ENCODE measurements at places on chromosomes 5 and 9.

DNA sequence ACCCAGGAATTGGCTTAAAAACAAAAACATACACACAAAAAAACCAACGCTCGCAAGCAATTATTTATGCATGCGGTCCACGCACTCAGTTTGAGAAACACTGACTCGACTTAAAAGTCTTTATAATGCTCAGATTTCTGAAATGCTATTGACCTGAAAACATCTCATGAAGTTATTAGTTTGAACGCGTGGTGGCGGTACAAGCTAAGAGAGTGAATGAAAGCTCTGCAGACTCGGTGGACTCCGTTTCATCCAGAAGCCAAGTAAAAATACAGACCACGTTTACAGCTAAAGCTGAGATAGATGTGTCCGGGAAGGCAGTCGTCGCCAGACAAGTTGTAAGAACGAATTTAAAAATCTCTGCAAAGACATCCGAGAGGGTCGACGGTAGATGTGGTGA lies at the start of gene PCDHB6:
PCDHB6 (plus strand) TSS at position 246 of the 400 bp plus-strand sequence. CDS start 201 bp downstream, outside the sequence.
- no peak for DNase-seq

DNA sequence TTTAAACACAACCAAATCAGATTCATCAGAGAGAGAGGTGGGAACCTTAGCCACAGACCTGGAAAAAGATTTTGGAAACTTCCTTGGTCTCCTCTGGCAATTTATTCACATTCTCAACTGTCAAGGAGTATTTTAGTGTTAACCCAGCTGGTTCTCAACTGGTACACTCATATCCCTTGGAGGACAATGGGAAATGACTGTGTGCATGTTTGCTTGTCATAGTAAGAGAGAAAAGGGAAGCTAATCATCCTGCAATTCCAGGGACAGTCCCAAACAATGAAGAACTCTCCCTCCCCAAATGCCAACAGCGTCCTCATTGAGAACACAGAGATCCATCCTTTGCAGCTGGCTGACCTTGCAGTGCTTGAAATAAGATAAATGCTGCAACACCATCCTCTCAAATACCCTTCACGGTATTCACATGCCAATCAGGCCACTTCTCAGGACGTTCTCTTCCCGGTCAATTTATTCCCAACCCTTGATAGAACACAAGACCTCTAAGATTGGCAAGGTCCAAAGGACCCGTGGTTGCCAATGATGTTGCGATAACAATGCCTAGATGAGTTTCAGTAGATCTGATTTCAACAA lies 75.5 kb downstream of the EPB41L4B start:
- no peak for DNase-seq

DNA sequence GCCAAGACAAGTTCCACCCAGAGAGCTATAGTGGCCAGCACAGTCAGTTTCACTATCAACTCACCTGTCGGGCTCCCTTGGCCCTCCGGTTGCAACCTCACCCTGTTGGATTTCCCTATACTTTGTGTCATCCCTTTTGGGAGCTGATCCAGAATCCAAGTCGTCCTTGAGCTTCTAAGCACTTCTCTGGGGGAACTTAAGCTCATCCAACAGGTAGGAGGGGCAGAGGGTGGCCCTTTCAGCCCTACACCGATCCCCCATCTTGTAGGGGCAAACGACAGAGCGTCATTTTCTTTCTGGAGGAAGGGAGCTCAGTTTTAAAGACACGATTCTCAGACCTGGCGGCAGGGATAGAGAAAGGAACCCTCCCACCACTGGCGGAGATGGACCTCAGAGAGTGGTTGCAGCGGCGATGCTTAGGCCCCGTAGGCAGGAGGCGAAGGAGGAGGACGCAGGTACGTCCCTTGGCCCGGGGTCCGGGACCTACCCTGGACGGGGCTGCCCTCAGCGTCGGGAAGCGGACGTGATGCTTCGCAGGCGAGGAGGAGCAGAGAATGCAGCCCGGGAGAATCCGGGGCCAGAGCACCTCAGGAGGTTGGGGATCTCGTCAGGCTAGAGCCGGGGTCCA lies 519 bp downstream of the ZER1 start:
- no peak for DNase-seq

GRCh38 chr9:93133681-93134014 lies 403 bp downstream of the NINJ1 start:
- peak; percentile 92 for DNase-seq

DNA sequence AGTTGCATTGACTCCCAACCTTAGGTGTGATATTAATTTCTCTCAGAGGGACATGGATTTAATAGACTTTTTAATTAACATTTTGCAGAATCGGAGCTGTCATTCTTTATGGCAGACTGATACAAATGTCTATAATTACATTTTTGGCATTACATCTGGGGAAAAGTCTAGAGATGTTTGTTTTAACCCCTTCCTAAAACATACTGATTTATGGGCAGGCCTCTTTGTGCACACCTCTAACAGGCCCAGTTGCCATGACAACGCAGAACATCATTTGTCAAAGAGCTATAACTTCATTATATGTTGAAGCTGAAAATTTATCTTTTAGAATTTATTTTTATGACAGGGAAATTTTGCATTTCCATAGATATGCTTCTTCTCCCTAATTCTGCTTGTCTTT lies 158.5 kb downstream of the NTRK2 start:
- no peak for DNase-seq

GRCh38 chr9:100686420-100686819 lies 108.5 kb downstream of the CAVIN4 start:
- DNase-seq, result no peak

GRCh38 chr9:134384811-134385479 lies 58.7 kb downstream of the RXRA start:
- no peak for DNase-seq

GRCh38 chr5:56419667-56420066 lies 186.5 kb upstream of the ANKRD55 start:
- DNase-seq, result no peak

DNA sequence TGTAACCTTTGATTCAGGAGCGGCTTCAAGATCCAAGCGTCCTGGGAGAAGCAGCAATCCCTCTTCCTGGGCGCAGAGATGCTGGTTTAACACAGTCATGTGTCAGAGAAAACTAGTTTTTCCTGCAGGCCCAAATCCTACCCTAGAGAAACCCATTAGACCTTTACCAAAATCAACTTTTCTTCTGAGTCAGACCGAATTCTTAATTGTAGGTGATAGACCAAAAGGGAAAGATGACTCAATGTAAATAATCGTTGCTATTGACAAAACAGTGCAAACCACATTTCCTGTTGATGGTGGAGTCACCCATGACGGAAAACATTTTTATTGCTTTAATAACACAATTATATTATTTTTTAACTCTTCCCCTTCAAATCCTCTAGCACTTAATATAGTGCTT lies 40.1 kb downstream of the SLC1A1 start:
- DNase-seq, result no peak

DNA sequence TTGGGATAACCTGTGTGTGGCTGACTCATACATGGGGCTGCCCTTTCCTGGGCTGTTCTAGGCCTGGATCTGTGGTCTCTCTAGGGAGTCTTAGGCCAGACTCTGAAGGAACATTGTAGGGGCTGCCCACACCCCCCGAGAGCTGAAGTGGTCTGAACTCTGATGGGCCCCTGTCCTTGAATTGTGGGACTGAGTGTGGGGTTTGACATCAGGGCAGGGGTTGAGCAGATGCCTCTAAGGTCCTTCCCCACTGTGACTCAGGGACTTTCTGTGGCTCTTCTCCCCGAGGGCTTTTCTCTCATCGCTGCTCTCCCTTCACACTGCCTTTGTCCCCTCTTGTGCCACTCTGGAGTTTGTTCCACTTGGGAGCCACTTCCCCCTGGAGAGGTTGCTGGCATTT lies 215.0 kb downstream of the MELK start:
- no peak for DNase-seq

- no peak for DNase-seq
Measured at GRCh38 chr9:75855509-75855908, 35.0 kb upstream of the PCSK5 start.

DNA sequence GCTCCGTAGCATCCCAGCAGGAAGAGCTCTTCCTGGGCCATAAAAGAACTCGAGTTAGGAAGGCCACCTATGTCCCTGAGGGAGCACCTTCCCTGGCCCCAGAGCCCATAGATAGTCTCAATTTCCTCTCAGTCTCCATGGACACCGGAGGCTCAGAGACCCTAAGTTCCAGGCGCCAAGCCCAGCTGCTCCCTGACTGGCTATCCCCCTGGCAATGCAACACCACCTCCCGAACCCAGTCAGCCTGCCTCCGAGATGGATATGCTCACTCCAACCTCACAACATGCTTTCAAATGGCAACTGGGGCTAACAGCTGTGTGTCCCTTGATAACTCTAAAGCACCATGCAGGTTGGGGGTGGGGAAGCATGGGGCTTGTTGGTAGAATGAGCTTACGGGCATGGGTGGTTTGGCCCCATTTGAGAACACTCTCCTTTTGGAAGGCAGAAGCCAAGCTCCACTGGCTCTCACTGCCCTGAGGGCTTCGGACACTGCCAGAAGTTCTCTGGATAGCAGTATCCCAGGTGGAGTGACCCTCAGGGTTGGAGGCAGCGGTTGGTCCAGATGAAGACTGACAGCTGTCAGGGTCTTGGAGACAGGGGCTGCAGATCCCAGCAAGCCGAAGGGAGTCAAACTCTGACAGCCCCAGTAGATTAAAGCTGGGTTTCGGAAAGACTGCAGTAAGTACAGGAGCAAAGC lies 165.3 kb downstream of the PAX5 start:
- peak; percentile 41 for DNase-seq

- no peak for DNase-seq
Measured at GRCh38 chr9:34927061-34927460, 31.0 kb upstream of the PHF24 start.

DNA sequence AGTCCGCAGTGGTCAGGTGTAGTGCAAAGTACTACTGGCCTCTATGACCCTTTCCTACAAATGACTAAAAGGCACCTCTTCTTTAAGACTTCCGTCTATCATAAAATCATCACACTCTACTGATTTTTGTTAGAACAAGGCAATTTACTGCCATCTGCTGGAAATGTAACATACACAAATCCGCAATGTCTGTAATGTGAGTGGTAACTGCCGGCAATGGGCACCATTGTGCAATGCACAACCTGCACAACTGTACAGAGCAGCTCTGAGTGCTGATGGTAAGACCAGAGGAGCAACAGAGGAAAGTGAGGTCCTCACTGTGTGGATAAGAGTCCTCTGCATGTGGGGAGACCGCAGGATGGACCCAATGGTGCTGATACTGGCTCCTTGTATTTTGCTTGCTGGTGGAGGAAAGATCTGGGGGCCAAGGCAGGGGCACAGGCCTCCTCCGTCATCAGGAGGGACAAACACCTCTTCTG lies 103.7 kb downstream of the ATPSCKMT start:
- no peak for DNase-seq

DNA sequence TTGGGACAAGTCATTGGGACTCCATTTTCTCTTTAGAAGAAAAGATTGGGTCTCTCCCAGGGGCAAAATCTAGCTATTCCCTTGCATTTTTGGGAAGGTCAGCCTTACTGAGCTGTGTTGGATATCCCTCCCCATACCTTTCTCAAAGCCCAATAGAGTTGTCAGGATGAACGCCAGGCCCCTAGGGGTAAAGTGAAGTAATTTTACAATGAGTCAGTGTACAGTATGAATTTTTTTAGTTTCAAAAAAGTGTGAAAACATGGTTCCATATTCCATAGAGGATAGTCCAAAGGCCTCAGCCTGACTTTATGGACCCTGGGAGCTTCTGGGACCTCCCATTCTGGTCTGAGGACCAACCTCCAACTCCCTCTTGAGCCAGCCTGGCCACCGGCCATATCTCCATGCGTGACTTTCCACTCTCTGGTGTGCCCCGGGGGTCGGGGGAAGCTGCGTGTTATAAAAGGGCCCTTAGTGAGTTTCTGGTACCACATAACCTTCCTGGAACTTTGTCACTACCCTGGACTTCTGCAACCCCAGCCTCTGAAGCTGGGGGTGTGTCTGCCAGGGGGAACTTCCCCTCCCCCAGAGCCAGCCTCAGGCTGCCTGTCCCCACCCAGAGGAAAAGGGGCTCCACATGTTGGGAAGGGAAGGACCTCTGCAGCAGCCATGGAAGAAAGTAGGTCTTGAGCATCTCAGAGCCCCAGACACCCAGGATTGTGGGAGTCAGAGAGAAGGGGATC lies 52.4 kb upstream of the SYNPO start:
- peak; percentile 37 for DNase-seq

DNA sequence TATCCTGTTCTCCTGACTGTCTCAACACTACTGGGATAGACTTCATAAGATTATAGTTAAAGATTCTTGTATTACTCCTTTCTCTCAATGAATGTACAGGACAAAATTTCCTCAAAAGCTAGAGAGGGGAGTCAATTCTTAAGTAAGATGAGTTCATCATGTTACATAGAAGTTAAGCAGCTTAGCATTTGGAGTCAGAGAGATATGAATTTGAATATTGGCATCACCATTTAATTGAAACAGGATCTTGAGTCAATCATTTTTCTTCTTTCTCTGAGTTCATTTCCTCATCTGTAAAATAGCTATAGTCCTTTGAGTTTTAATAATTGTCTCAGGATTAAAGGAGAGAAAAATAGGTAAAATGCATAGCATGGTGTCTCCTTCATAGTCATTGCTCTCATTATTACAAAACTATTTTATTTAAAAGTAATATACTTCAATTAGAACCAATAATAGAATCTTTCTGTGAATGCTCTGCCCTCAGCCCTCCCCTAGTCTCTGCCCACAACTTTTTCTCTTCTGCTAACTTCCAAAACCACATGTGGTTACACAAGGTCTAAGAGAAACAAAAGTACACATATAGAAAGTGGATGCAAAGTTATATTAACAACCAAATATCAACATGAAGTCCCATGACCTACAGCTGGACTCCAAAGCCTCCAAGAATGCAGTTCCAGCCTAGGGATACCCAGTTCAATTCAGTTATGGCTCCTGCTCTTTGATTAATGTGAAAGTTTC lies 265.6 kb downstream of the TLE1 start:
- DNase-seq, result no peak

DNA sequence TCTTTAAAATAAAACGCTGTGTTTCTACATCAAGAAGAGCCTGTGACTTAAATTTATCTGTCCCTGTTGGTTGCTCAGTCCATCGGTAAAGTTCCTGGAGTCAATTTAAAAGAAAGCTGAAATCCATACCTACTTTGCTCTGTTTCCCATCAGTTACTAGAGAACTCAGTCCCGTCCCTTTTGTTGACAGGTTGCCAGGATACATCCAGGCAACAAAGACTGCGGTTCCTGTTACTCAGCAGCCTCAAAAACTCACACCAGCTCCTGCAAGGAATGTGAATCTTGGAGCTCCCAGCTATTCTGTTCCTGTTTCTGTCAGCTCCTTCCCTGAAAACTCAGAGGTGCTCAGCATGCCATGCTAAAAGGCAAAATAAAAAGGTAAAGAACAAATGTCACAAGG lies at the start of gene ZNF474:
ZNF474 (plus strand) TSS at position 241 of the 400 bp plus-strand sequence. CDS start 22,445 bp downstream, outside the sequence.
- DNase-seq, result no peak

All from spleen (tissue), 13 donors.